ENCODE measurements at places on chromosomes 6 and 20.

DNA sequence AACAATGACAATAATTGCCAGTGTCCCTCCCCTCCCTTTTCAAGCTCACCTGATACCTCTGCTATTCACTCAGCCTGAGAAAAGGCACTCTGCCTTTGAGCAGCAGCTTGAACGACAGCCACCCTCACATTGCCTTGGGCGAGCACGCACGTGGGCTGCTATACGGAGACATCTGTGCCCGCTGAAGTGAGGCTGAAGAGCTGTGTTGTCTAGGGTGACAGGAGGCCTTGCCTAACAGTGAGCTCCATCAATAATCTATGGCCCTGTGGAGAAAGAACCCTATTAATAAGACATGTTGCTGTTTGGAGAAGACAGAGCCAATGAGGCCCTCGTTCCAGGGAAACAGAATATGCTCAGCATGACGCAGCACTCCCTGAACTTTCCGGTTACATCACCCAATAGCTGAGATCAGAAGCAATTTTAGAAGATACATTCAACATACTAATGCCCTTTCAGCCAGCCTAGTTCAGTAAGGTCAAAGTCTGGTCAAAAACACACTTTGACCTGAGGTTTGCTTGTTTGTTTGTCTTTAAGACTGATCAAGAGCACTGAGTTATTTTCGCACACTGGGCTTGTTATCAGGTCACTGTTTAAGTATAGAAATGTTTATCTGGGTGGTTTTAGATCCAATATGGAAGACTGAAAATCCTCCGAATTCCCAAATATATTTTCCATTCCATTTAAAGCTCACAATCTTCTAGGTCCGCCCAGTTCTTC, 30.6 kb downstream of the RBM24 start:
- DNase-seq: no peak

GRCh38 chr6:7413151-7413823, 23.7 kb downstream of the RIOK1 start:
- DNase-seq: no peak

- no peak for DNase-seq
These were observed 379.5 kb upstream of the SULF2 start for GRCh38 chr20:48164566-48165400.

- no peak for DNase-seq
These were observed 572.9 kb upstream of the NOX3 start for GRCh38 chr6:156028335-156029131.
